ENCODE measurements at places on chromosomes 12 and 14.

DNA sequence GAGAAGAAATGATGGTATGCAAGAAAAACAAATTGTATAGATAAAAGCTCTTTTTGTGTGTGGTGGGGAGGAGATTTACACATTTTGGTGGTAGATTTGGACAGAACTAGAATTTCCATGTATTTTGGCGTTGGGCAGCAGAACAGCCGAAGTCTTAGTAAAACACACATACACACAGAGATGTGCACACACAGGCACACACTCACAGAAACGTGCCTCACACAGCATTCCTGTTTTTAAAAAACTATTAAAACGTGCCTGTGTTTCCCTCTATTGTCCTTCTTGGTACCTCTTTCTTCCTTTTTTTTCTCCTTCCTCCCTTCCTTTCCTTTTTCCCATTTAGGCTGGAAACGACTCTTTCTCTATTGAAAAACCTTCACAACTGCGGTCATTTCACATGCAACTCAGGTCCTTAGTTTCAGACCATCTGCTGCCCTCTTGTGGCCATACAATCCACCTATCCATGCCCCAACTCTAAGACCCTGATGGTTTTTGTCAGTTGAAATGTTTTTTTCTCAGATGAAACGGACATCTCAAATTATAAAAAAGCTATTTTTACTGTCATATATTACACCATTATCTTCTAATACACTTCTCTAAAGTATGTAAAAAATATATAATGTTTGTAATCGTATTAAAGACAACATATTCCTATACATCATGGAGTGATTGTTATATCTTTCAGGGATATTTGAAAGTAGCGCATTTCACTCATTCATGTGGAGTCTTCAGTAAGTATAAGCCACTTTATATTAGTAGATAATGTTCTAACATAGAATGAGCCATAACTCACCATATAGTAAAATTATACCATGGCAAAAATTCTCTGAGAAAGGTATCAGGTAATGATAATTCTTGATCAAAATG, 386.7 kb upstream of the NOVA1 start:
- H3K36me3 ChIP-seq: no peaks in the 10 kb centered on the region
- H3K4me1 ChIP-seq: no peaks in the 10 kb centered on the region
- no peak overlapping the region for H3K4me3 ChIP-seq
- H3K27me3 ChIP-seq: no peaks in the 10 kb centered on the region
- DNase-seq: peak; percentile 73
- no peak overlapping the region for H3K27ac ChIP-seq

DNA sequence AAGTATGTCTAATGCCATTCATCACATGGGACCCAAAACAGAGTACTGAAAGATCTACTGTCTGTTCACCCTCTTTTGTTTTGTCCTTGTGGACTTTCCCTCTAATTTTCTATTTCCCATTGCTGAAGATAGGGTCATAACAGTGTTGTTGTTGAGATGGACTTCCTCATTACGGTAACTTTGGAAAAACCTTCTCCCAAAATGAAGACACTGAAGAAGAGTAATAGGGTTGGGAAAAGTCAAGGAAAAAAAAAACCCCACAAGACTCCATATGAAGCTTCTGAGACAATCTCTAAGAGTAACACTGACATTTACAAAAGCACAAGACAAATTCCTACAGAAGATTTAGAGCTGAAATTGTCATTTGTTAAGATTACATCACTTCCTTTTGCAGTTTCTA, 36.7 kb downstream of the EXOC5 start:
- H3K27ac ChIP-seq: no peak overlapping the region
- no peak overlapping the region for H3K4me3 ChIP-seq
- no peaks in the 10 kb centered on the region for H3K27me3 ChIP-seq

DNA sequence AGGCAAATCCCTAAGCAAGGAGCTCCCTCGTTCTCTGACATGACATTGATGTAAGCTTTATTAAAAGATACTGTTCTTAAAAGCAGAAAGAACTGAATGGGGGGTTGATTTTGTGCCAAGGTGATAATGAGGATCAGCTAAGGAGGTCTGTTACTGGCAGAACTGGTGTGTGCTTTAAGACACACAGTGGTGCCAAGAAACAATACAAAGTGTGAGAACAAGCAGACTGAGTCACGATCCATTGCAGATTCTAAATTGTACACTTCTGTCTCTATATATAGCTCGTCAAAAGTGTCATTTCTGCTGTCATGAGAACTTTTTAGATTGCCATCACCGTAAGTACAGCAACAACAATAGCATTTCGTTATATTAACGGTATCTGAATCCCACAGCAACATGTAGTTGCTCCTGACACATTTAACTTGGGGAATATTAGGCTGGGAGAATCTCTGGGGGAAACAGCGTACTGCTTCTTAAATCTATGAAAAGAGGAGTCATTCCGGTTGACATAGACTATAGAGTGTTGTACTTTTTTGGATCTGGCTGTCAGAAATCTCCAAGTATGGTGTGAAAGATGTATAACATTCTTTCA, 151.3 kb upstream of the PRKD1 start:
- H3K27ac ChIP-seq: no peak overlapping the region
- no peaks in the 10 kb centered on the region for H3K27me3 ChIP-seq
- no peak for DNase-seq
- H3K4me1 ChIP-seq: no peaks in the 10 kb centered on the region
- H3K36me3 ChIP-seq: no peaks in the 10 kb centered on the region

DNA sequence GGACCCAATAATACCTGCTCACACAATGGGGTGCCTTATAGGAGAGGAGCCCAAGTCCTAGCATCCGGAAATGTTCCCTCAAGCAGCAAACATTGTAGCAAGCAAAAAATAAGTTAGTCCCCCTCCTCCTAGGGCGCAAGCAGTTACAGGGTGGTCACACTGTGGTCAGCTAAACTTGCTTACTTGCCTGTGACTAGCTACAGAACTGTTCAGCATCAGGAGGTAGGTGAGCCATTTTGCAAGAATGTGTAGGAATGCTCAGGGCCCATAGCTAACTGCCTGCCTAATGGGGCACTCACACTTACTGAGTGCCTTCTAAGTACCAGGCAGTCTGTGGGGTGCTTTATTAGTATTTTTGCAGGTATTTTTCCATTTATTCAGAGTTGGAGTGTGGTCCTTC, 154.6 kb upstream of the GRIN2B start:
- H3K27ac ChIP-seq: no peak overlapping the region
- H3K4me1 ChIP-seq: no peaks in the 10 kb centered on the region
- H3K4me3 ChIP-seq: no peak overlapping the region
- no peaks in the 10 kb centered on the region for H3K27me3 ChIP-seq
- no peaks in the 10 kb centered on the region for H3K36me3 ChIP-seq

GRCh38 chr12:130615861-130616345, 100.2 kb downstream of the RIMBP2 start:
- no peak overlapping the region for H3K27ac ChIP-seq
- H3K27me3 ChIP-seq: no peaks in the 10 kb centered on the region
- H3K36me3 ChIP-seq: no peaks in the 10 kb centered on the region
- no peak overlapping the region for H3K4me3 ChIP-seq
- no peaks in the 10 kb centered on the region for H3K4me1 ChIP-seq
